ENCODE measurements at places on chromosomes 16 and 17. TPM values are rescaled to one million over a fixed set of nuclear protein-coding genes. Genes with fewer than 3 reads are reported as not detected.

Gene CCP110
- 15.0 TPM for polyA plus RNA-seq

Gene KRTAP4-9
- not detected for polyA plus RNA-seq

Gene TBC1D3G
- not detected for polyA plus RNA-seq

Gene PRCD
- 4.8 TPM for polyA plus RNA-seq

Gene LDAF1
- 35.9 TPM for polyA plus RNA-seq

Gene P2RX1
- polyA plus RNA-seq = 2.3 TPM

Gene SLC2A4
- polyA plus RNA-seq = 39.2 TPM

Gene SEC14L1
- 71.5 TPM for polyA plus RNA-seq

Gene MYH8
- 2,354 TPM for polyA plus RNA-seq

Gene PSME3IP1
- polyA plus RNA-seq = 56.1 TPM

Gene RTN4RL1
- 1.5 TPM for polyA plus RNA-seq

Gene SLC5A2
- polyA plus RNA-seq = 6.2 TPM

Gene CUEDC1
- polyA plus RNA-seq = 48.8 TPM

Gene MFSD6L
- polyA plus RNA-seq = 0.30 TPM

Gene CTRB1
- polyA plus RNA-seq = 0.30 TPM

Gene CYGB
- polyA plus RNA-seq = 16.4 TPM
